Fibroblast of villous mesenchyme (primary cell): ENCODE measurements at places on chromosomes 2 and 18. TPM values are rescaled to one million over a fixed set of nuclear protein-coding genes. Genes with fewer than 3 reads are reported as not detected.

GRCh38 chr2:189231719-189232323 lies 52.3 kb upstream of the COL5A2 start:
- DNase-seq = no peak

GRCh38 chr2:240719676-240720545 lies 28.2 kb downstream of the AQP12A start:
- no peak for DNase-seq

Gene BOLL
- total RNA-seq = not detected in 2 replicates

- no peak for DNase-seq
Measured at GRCh38 chr2:160575368-160575767, 81.8 kb upstream of the RBMS1 start.
